ENCODE measurements at places on chromosomes 2 and 18. TPM values are rescaled to one million over a fixed set of nuclear protein-coding genes. Genes with fewer than 3 reads are reported as not detected.

Gene B3GNT7
- 9.4 TPM for total RNA-seq

Gene HOXD4
- total RNA-seq: 0.52 TPM

- no peaks in the 10 kb centered on the region for H3K27me3 ChIP-seq
- DNase-seq: no peak
- H3K27ac ChIP-seq: no peak overlapping the region
- no peak overlapping the region for H3K4me3 ChIP-seq
- no peaks in the 10 kb centered on the region for H3K36me3 ChIP-seq
Measured at GRCh38 chr2:77566582-77566981, 44.4 kb upstream of the LRRTM4 start.

- no peaks in the 10 kb centered on the region for H3K27me3 ChIP-seq
- no peaks in the 10 kb centered on the region for H3K36me3 ChIP-seq
- no peak overlapping the region for H3K27ac ChIP-seq
- H3K4me1 ChIP-seq: peaks cover 3% of the 10 kb centered on the region
- no peak overlapping the region for H3K4me3 ChIP-seq
Measured at GRCh38 chr2:8253781-8254180, 428.1 kb upstream of the ID2 start.

DNA sequence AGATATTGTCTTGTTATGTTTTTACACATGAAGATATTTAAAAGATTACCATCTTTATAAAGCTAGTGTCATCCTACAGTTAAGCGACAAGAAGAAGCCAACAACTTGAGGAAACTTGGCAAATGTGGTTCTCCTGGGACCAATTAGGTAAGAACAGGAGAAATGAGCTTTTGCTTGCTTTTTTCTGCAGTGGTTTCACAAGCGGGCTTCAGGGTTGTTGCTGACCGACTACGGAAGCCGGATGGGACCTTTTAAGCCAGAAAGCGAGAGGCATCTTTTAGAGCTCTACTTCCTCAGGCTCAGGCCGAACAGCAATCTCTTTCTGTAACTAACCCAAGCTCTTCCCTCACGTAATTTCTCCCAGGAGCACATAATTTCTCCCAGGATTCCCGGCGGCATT is 256.5 kb downstream of the CNTNAP5 start:
- no peak overlapping the region for H3K4me3 ChIP-seq
- H3K4me1 ChIP-seq: no peaks in the 10 kb centered on the region
- no peaks in the 10 kb centered on the region for H3K36me3 ChIP-seq
- DNase-seq: no peak
- no peaks in the 10 kb centered on the region for H3K27me3 ChIP-seq

DNA sequence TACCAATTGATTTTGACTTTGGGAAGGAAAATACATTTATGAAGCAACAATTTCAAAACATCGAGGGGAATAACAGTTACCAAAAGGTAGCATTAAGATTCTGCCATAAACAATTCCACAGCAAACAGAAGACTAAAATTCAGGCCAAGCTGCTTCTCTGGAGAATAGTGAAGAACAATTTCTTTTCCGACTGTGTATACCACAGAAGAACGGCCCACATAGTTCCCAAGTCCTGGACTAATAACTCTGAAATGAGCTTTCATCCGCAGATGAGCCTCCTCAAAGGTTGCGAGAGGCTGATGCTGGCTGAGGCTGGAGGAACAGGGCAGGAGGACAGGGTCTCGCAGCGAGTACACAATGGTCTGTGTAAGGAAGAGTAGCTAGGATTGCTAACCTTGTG is 278.9 kb upstream of the TCF4 start:
- H3K4me1 ChIP-seq: peaks cover 14% of the 10 kb centered on the region
- no peak overlapping the region for H3K4me3 ChIP-seq
- DNase-seq: no peak
- H3K27ac ChIP-seq: peak overlapping the region; percentile 55
- no peaks in the 10 kb centered on the region for H3K27me3 ChIP-seq

DNA sequence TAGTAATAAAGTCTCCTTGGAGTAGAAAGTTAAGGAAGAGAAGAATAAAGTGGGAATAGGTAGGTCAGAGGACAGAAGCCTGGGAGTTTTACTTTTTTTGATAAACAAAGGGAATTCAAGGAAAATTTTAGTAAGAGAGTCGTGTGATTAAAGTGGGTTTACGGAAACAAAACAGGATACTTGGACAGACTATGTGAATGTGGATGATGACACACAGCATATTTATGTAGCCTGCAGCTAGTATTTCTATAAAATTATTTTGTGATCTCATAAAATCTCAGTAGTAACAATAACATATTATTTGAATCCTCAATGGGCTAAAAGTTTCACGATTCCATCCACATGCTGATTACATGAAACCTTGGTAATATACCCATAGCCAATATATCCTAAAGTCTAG is 450.7 kb upstream of the PIK3C3 start:
- H3K36me3 ChIP-seq: no peaks in the 10 kb centered on the region
- H3K4me3 ChIP-seq: no peak overlapping the region
- H3K4me1 ChIP-seq: no peaks in the 10 kb centered on the region
- no peak for DNase-seq

Gene KCNG2
- not detected for total RNA-seq

Gene LIMS4
- 5.2 TPM for total RNA-seq

DNA sequence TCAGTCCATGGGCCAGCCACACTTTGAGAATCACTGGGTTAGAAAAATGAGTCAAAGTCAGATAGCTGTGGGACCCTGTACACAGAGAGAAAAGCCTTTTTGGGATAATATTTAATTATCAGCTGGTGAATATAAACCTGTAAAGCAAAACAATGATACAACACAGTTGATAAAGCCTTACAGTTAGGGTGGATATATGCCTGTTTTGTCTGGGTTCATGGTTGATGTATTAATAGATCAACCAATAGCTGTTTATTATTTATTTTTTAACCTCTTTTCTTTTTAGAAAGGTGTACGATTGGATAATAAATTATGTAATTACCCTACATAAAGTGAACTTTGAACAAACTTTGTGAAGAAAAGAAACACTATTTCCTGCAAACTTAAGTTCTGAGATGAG is 145.6 kb downstream of the TDRD15 start:
- no peak overlapping the region for H3K4me3 ChIP-seq
- no peak for DNase-seq
- H3K27ac ChIP-seq: peak overlapping the region; percentile 79

Gene TNFAIP6
- 5.2 TPM for total RNA-seq

DNA sequence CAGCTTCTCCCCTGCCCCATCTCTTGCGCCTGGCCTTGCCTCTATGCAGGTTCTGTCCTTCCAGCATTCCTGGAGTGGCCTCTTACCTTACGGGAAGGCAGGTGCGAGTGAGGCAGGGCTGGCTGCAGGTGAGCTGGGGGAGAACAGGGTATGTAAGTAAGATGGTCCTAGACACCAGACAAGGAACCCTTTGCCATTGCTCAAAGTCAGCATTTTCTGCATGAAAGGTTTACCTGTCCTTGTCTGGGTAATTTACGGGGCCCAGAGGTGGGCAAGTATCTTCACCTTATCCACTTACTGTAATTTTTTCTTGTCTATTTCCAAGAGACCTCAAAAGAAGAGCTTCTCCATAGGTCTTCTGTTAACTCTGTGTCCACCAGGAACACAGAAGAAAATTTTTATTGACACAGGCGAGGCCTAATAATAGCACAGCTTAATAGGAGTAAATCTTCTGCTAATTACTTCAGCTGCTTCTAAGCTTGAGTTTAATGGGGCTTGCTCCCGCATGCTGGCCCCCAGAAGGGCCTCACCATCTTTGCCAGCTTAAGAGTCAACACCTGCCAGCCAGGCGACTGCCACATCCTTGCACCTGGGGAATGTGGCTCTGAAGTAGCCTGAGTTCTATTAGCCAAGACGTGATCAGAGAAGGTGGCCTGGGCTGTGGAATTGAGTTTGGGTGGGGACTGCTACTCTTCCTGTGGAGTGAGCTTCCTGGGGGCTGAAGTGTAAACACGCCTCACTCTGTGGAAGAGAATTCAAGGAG is 27.1 kb downstream of the PCARE start:
- H3K27me3 ChIP-seq: no peaks in the 10 kb centered on the region
- peaks cover 8% of the 10 kb centered on the region for H3K4me1 ChIP-seq
- H3K27ac ChIP-seq: no peak overlapping the region
- H3K4me3 ChIP-seq: no peak overlapping the region
- DNase-seq: no peak
- H3K36me3 ChIP-seq: no peaks in the 10 kb centered on the region

DNA sequence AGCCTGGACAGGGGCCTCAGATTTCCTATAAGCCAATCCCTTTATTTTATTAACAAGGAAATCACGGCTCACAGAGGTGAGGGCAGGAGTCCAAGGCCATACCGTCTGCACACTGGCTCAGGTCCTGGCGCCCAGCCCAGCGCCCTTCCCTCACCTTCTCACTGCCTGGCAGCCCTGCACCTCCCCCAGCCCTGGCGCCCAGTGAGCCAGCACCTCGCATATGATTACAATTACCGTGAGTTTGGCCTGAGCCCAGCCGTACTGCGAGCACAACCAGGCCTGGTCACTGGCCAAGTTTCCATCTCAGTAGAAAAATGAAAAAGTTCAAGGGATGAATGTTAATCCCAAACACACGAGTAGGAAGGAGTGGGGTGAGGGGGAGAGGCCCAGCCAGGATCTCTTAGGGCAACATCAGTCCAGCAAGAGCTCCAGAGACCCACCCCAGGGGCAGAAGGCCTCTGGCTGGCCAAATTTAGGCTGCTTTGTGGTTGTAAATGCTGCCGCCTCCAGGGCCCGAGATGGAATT is 68.4 kb downstream of the MCFD2 start:
- H3K27ac ChIP-seq: peak overlapping the region; percentile 93
- no peaks in the 10 kb centered on the region for H3K27me3 ChIP-seq
- no peaks in the 10 kb centered on the region for H3K36me3 ChIP-seq
- peak; percentile 91 for DNase-seq

- DNase-seq: no peak
- no peaks in the 10 kb centered on the region for H3K36me3 ChIP-seq
- H3K27me3 ChIP-seq: no peaks in the 10 kb centered on the region
- H3K27ac ChIP-seq: no peak overlapping the region
- no peaks in the 10 kb centered on the region for H3K4me1 ChIP-seq
- no peak overlapping the region for H3K4me3 ChIP-seq
Measured at GRCh38 chr2:208674919-208675318, 268.3 kb downstream of the PTH2R start.

DNA sequence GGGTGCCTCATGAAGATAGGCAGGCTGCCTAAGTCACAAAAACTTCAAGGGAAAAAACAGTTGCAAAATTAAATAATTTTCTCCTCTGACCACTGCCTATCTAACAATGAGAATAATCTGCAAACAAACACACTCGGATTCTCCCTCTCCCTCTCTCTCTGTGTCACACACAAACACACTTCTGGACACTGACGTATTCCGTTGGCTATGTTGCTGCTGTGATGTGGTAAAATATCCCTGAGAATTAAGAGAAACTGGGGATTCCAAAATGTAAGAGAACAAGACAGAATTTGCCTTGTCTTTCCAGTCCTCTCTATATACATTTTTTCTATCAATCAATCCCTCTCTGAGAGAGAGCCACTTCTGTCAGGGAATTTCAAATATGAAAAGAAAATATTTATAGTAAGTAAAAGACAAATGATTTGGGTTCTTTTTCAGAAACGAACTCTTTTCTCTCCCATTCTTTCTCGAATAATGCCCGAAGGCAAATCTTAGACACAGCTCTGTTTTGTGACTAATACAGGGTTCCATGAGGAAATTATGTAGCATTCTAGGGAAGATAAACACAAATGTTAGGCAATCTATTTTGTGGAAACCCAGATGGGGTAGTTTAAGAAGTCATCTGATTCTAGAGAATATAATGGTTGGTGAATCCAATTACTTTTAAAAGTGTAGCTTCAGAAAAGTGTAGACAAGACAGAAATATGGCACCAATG is 310.3 kb upstream of the CYP26B1 start:
- H3K4me3 ChIP-seq: no peak overlapping the region
- H3K27ac ChIP-seq: no peak overlapping the region
- DNase-seq: no peak
- no peaks in the 10 kb centered on the region for H3K4me1 ChIP-seq
- H3K36me3 ChIP-seq: no peaks in the 10 kb centered on the region
- H3K27me3 ChIP-seq: no peaks in the 10 kb centered on the region

DNA sequence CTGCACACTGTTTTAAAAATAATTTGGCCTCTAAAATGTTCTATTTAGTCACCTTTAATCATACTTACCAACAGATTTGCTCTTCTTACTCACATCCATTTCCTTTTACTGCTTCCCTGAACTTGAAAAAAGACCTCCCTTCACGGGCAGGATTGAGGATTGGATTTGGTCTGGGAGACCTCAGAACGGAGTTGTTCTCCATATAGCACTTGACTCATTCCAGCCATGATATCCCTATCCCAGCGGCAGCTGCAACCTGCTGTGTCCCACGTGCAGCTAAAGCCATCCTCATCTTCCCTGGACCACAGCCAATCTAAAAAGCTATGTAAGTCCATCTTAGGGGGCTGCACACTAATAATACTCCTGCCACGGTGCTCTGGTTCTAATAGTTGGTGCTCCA is 97.0 kb upstream of the PTPRM start:
- no peak overlapping the region for H3K4me3 ChIP-seq
- peaks cover 7% of the 10 kb centered on the region for H3K4me1 ChIP-seq
- H3K36me3 ChIP-seq: no peaks in the 10 kb centered on the region
- no peak for DNase-seq
- H3K27ac ChIP-seq: no peak overlapping the region

DNA sequence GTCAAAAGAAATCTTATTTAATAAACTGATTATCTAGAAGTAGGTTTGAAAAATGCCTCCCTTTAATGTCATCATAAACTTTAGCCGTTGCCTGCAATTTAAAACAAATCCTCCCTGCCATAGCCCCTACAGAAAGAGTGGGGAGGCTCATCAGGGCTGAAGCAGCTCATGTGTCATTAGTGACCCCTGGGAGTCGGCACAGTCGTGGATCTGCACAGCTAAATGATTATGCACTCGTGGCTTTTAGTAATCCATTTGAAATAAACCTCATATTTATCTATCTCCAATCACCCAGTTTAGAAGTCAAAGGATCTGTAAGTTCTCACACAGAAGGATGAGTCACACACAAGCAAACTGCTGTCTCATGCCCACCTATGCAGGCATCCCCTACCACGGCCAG is 277.3 kb downstream of the SS18 start:
- H3K36me3 ChIP-seq: no peaks in the 10 kb centered on the region
- no peak for DNase-seq
- no peak overlapping the region for H3K27ac ChIP-seq

Gene RANBP2
- 52.4 TPM for total RNA-seq

DNA sequence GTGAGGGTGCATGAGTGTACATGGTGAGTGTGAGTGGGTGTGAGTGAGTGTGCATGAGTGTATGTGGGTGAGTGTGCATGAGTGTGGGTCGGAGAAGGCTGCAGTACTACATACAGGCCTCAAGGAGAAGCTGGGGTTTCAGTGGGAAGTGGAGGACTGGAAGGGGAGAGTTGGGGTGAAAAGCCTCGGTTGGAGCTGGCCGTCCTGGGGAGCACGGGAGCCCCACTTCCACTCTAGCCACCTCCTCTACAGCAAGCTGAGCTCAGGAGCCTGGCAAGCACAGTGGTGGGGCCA is 68.7 kb upstream of the HPCAL1 start:
- H3K4me3 ChIP-seq: no peak overlapping the region
- no peaks in the 10 kb centered on the region for H3K27me3 ChIP-seq
- no peak for DNase-seq
- H3K36me3 ChIP-seq: no peaks in the 10 kb centered on the region
- H3K4me1 ChIP-seq: no peaks in the 10 kb centered on the region

- no peak for DNase-seq
- H3K36me3 ChIP-seq: peaks cover 5% of the 10 kb centered on the region
- H3K4me1 ChIP-seq: no peaks in the 10 kb centered on the region
Measured at GRCh38 chr2:10880586-10881321, 31.0 kb upstream of the KCNF1 start.
